Activated CD4-positive, alpha-beta T cell treated with anti-CD3 and anti-CD28 coated beads for 4 hours (primary cell): ENCODE measurements at places on chromosomes 7 and 10.

- DNase-seq: no peak
Observed at GRCh38 chr7:37149051-37149772, 299.5 kb downstream of the ELMO1 start.

DNA sequence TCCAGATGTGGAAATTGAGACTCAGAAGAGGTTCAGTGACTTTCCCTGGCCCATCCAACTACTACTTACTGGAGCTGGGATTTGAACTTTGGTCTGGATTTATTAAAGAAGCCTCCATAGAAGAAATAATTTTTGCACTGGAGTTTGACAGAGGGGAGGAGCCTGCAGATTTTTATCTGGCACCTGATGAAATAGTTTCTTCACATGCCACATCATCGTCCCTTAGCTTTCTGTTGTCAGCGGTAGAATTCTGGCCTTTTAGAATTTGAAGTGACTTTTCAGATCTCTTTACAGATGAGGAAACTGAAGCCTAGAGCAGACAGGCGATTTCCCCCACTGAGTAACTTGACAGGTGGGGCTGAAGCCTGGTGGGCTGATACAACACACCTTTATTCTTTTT is 233.5 kb downstream of the LRMDA start:
- DNase-seq: no peak

DNA sequence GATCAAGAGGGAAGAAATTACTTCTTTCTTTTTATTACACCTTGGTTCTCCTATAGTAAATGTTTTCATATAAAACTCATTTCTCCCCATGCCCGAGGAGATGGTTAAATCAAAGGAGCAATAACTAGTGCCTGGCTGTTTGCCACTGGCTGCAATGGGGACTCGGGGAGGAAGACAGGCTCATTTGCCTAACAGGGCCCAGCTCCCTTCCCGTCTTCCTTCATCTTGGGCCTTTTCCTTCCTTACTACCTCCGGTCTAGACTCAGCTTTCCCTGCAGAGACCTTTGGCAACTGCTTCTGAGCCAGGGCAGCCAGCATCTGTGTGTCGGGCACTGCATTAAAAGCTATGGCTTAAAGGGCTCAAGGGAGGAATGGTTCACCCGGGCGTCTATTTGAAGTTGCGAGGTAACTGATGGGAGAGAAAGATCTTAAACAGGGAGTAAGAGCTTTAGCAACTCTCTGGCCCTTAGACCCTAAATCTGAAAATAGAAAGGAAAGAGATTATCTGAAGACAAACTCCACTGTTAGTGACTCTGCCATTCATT is 63.5 kb downstream of the CALD1 start:
- no peak for DNase-seq

DNA sequence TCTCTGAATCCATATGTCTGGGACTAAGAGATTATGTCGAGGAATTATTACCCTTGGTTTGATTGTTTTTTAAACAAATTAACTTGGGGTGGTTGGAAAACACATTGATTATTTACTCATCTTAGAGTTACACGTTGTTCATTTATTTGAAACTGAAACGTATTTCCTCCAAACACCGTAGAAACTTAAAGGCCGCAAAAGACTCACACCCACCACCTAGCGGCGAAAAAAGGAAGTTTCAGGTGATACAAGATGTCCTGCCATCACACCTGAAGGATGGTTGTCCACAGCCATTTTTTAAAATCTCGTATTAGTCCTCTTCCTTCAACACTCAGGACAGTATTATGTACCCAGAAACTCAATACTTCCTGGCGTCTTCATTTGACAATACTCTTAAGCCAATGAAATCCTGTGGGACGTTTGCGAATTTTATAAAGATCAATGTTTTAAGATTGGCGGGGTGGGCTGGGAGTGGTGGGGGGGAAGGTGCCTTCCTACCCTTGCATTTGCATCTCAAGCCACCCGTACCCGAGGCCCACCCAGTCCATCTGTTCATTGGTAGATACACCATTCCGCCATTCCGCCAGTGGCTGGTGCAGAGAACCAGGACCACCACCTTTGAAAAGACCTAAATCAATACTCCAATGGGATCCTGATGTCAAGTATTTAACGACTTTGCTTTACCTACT is 1.4 kb upstream of the LCOR start:
- peak; percentile 87 for DNase-seq

DNA sequence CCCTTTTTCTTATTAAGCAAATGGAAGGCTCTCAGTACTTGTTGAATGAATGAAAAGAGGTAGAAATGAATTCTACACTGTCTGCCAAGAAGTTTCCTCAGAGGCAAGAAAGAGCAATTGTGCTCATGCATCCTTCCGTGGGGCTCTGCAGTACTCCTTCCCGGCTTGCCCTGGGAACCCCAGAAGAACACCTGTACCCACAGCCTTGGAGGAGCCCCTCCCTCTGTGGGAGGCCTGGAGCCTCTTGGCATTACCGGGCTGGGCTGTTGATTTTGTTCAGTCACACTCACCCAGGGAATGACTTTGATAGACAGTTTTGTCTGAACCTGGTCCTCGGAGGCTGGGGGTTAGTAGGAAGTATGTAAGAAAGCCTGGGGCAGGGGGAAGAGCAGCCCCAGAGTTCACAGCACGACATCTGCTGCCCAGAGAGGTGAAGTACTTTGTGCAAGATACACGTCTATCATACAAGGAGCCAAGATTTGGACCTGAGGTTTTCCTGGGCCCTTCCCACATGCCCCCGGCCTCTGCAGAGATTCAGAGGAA is 134.8 kb upstream of the GDF10 start:
- DNase-seq: no peak

- DNase-seq: no peak
Observed at GRCh38 chr7:102098986-102099385, 187.7 kb upstream of the SH2B2 start.

DNA sequence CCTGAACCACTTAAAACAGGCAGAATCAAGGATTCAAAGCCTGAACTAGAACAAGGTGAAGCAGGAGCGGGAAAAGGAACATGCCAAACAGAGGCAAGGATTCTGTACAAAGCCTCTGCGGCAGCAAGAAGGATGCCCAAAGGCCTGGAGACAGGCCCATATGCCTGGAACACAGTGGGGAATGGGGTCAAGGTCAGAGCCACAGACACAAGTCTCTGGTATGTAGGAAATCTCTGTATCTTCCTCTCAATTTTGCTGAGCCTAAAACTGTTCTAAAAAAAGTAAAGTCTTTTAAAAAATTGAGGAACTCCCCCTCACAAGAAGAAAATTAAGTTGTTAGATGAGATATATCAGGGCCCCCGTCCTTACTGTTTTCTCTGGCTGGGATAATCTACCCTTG is 175.9 kb upstream of the GHITM start:
- DNase-seq: no peak

DNA sequence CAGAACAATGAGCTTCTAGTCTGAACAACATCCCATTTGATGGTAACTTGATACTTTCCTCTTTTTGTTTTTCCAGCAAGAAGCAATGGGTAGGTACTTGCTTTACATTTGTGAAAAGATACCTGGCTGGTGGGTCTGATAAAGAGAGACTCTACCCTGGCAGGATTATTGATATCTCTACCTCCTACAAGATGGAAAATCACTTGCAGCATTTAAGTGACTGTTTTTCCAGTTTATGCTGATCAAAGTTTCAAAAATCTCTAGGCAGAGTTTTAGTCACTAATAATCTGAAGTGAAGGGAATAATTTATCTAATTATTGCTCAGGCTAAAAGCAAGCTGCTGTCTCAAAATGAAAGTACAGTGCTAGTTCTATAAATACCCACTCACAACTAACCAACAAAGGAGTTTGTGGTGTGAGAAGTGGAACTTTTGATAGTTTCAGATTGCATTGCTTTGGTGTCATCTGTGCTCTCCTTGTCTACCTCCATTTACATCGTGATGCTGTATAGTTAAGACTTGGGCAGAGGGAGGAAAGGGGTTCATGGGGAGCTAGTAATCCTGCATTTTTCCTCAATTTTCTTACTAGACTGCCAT is 86.0 kb upstream of the ANKRD1 start:
- no peak for DNase-seq

DNA sequence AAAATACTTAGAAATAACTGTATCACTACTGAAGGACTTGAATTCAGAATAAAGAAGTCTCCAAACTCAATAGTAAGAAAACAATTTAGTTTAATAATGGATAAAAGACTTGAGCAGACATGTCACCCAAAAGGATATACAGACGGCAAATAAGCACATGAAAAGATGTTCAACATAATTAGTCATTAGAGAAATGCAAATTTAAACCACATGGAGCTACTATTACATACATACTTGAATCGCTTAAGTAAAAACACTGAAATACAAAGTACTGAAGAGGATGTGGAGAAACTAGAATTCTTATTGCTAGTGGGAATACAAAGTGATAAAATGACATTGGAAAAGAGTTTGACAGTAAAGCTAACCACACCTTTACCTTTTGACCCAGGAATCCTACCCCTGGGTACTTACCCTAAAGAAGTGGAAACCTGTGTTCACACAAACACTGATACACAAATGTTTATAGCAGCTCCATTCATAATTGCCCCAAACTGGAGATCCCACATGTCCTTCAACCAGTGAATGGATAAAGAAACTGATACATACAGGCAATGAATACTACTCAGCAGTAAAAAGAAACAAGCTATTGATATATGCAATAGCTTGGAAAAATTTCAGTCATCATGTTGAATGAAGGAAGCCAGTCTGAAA is 54.3 kb upstream of the NFKB2 start:
- no peak for DNase-seq

GRCh38 chr7:8226501-8226900 is 35.5 kb downstream of the ICA1 start:
- DNase-seq: no peak

- no peak for DNase-seq
Observed at GRCh38 chr10:3395458-3395861, 222.9 kb upstream of the PITRM1 start.

DNA sequence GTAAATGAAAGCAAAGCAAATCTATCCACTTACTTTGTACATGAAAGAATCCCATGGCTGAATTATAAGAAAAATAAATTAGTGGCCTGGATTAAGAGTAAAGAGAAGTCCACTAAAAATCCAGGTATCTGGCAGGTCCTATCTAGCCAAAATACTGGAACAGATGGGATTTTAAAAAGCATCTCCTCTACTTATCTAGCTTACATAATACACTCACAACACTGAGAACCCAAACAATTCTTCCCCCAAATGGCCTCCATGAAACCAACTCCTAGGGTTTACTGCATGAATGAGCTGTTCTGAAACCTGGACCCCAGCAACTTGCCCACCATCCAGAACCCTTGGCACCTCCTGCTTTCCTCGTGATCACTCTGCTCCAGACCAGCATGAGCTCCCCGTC is 61.3 kb downstream of the AFAP1L2 start:
- DNase-seq: no peak

- DNase-seq: no peak
Observed at GRCh38 chr10:97053276-97053675, 132.5 kb downstream of the SLIT1 start.

GRCh38 chr10:79444199-79445119 is 965 bp downstream of the ZCCHC24 start:
- peak; percentile 45 for DNase-seq

GRCh38 chr10:88121361-88121760 is 257.9 kb downstream of the PTEN start:
- no peak for DNase-seq

GRCh38 chr7:65980478-65981250 is 1.3 kb downstream of the GUSB start:
- peak; percentile 15 for DNase-seq

DNA sequence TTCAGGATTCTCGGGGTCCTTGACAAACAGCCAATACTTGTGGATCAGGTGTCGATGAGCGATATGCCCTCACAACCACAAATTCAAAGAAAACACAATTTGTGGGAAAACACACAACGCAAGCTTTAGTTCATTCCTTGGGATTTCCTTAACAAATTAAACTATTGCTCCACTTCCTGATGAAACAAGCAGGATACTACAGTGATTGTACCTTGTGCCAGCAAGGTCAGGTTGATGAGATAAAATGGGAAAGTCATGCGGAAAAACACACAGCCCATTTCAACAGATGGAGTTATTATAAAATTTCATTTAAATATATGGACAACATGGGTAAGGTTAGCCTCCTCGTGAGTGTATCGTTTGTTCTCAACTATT is 8.8 kb upstream of the RHOBTB1 start:
- no peak for DNase-seq

DNA sequence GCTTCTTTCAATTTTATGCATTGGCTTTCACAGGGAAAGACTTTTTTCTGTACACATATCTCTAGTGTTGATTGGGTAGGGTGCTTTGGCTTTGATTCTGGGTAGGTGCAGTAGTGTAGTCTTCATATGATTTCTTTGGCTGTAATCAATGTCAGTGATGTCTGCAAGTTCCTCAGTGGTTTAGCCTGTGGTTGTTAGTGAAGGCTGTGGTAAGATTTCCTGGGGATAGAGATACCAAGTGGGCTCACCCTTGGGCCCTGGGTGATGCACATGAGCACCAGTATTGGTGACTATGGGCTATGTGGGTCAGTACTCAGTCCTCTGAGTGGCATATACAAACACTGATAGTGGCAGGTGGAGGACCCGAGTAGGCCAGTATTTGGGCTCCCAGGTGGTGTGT is 13.0 kb downstream of the GIMAP8 start:
- DNase-seq: no peak

DNA sequence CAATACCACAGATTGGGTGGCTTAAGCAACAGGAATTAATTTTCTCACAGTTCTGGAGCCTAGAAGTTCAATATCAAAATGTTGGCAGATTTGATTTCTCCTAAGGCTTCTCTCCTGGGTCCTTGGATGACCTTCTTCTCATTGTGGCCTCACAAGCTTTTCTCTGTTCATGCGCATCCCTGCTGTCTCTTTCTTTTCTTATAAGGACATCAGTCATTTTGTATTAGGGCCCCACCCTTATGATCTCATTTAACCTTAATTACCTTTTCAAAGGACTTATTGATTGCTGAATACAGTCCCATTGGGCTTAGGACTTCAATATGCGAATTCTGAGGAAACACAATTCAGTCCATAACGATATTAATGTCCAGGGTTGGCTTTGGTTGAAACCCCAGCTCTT is 285.4 kb downstream of the HDAC9 start:
- DNase-seq: no peak

DNA sequence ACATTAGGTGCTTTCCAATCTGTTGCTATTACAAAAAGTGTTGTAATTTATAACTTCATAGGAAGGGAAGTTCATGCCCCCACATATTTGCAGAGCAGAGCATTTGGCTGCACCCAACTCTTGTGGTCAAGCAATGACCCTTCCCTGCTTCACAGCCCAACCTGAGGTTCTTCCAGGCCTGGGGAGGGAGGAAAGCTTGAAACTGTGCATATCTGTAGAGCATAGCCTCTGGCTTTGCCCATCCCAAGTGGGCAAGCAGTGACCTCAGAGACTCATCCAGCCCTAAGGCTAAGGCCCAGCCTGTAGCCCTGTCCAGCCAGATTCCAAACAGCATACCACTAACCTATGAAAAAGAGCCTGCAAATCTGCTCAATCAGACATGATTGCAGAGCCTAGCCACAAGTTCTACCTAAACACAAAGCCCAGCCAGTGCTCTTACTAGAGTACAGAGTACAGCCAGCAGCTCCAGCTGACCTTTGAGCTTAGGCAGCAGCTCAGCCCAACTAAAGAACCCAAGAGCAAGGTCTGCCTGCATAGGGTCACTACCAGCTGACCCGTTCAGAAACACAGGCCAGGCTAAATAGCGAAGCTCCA is 14.4 kb upstream of the GSTK1 start:
- no peak for DNase-seq
